Effector memory CD8-positive, alpha-beta T cell (primary cell): ENCODE measurements at places on chromosomes 6 and 20.
A peak's percentile ranks its signal among the peaks of the same experiment; 100 is the strongest.

DNA sequence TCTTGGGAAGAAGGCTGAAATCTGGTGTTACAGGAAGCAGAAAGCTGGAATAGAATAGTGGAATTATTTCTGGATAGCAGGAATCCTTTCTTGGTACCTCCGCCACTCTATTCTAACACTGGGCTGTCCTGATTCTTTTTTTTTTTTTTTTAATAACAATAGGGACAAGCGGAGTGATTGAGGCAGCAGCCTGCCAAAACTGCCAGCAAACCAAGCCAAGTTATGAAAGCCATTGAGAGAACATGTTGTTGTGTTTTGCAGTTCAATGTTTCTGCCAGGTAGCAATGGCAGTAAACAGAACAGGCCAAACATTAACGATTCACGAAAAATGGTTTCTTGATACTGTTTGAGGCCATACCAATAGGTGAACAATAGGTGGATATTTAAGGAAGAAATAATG, 47.1 kb downstream of the SLC26A8 start:
- no peak for DNase-seq

GRCh38 chr6:133207754-133208153, 33.4 kb upstream of the EYA4 start:
- DNase-seq = no peak

GRCh38 chr6:104613416-104614001, 246.2 kb downstream of the HACE1 start:
- DNase-seq = no peak

GRCh38 chr20:42340368-42340767, 722.2 kb upstream of the CHD6 start:
- no peak for DNase-seq

- DNase-seq = no peak
These were observed 795 bp downstream of the MMP24OS start for GRCh38 chr20:35277127-35277526.

DNA sequence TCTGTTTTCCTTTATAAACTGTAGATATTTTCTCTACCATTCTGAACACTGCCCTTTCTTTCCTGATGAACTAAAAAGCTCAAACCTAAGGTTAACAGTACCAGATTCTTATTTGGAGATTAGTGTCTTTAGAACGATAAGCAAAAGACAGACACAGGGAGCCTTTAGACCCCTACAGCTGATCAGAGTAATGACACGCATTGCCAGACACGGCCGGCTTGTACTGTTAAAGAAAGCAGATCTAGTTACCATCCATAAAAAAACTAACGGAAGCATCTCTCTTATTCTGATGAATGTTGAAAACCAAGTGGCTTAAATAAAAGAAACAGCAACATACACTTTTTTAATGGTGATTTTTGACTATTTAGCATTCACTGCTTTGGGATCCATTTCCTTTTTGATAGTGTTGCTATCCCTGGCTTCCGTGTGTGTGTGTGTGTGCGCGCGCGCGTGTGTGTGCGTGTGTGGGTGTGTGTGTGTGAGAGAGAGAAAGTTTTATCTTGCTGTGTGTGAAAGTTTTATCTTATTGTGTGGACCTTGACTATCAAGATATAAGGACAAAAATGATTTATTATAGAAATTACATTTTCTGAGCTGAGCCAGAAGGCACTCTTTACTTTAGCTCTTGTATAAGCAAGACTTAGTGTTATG, 95.6 kb upstream of the SLC35B3 start:
- no peak for DNase-seq

GRCh38 chr6:2296781-2297180, 51.4 kb upstream of the GMDS start:
- no peak for DNase-seq

DNA sequence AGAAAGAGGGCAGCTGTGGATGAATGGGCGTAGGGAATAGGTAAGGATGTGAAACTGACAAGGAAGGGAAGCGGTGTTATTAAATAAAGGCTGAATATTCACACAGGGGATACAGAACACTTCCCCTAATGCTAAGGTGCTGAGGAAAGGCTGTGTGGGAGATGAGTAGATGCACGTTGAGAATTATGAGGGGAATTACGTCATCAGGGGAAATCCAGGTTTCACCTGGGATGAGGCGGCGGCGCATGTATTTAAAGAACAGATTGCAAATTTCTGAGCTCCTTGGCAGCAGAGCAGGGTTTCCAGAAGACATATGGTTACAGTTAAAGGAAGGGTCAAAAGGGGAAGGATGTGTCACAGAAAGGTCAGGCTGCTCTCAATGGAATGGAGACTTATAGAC, 28.7 kb upstream of the EDN1 start:
- no peak for DNase-seq

DNA sequence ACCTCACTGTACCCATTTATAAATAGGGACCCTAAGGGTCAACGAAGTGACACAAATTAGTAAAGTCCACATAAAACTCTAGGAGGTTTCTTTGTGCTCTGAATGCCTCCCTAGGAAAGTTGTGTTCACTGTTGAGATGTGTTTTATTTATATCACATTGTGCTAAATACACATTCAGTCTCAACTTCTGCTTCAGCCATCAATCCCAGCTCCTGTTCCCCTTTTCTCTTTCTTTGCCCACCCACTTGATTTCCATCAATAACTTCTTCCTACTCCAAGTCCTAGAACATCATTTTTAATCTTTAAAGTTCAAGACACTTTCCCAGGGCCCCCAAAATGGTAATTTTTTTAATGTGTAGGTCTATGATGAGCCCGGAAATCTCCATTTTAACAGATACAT, 208.3 kb upstream of the RAB32 start:
- DNase-seq = no peak

DNA sequence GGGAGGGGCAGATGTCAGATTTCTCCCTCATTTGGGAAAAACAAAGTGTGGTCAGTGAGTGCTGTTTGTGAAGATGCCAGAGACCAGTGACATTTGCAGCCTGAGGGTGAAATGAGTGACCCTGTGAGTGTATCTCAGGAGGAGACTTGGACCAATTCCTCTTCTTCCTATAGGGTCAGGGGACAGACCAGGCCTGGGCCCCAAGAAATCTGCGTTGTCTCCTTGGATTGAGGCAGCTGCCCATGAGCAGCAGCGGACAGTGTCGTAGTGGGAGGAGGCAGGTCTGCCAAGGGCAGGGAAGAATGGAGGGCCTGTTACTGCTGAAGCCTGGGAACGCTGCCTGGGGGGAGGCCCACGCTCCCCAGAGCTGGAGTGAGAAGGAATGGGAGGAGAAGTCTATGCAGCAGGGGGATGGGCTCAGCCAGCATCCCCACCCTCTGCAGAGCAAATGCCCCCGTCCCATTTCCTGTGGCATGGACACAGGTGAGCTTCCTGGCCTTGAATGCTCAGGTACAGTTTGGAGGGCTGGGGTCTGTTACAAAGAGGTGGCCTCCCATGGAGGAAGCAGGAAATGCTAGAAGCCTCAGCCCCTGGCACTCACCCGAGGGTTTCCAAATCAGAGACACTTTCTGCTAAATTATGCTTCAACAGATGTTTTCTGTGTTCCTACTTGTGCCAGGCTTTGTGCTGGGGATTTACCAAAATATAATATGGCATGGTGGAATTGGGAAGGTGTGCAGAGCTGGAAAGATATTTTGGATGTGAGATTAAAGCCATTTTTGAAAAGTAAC, 29.8 kb downstream of the DAAM2 start:
- no peak for DNase-seq

GRCh38 chr6:33193619-33194018, 1.4 kb upstream of the COL11A2 start:
- DNase-seq = no peak

GRCh38 chr6:119163006-119163405, 84.5 kb upstream of the FAM184A start:
- DNase-seq = no peak

GRCh38 chr6:158002951-158003853, 21.5 kb downstream of the SYNJ2 start:
- no peak for DNase-seq

DNA sequence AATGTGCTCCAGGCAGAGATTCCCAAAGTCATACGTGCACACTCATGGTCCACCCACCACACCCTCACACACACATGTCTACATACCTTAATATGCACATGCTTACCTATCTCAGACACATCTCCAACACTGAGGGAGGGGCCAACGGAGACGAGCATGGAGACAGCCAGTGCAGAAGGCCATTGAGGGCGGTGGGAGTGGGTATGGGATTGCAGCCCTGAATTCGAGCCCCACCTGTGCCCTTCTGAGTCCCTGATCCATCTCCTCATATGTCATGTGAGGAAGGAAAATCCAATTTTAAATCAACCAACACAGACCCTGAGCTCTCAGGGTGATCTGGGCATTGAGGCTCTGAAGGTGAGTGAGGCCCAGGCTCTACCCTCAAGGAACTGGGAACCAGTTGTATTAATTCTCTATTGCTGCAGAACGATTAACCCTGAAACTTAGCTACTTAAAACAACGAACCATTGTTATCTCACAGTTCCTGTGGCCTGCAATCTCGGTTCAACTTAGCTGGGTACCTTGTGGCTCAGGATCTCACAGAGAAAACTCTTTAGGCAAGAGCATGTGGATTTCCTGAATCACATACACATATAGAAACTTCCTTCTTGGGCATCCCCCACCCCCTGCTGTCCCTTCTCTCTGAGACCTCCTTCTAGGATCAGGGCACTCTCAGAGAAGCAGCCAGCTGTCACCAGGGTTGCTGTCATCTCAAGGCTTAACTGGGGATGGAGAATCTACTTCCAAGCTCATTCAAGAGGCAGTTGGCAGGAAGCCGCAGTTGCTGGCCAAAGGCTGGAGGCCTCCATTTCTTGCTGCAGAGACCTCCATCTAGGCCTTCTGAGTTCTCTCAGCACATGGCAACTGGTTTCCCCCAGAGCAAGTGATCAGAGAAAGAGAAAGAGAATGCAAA, 28.3 kb downstream of the GLP1R start:
- DNase-seq = no peak

GRCh38 chr6:159692303-159693127, 526 bp downstream of the SOD2 start:
- peak; percentile 48 for DNase-seq

DNA sequence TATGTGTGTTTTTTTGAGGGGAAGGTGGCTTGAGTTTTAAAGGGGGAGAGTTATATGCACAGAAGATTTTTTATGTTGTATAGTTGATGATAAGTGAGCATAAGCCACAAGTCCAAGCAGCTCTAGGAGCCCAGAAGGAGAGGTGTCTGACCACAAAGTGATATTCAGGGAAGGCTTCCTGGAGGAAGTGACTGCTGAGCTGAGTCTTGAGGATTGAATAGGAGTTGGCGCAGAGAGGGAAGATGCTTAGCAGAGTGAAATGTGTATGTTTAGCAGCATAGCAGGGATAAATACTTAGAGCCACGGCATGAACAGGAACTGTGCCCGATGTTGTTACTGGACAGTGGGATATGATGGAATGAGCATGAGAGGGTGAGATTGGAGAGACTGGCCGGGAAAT, 255.1 kb upstream of the KCNG1 start:
- no peak for DNase-seq

DNA sequence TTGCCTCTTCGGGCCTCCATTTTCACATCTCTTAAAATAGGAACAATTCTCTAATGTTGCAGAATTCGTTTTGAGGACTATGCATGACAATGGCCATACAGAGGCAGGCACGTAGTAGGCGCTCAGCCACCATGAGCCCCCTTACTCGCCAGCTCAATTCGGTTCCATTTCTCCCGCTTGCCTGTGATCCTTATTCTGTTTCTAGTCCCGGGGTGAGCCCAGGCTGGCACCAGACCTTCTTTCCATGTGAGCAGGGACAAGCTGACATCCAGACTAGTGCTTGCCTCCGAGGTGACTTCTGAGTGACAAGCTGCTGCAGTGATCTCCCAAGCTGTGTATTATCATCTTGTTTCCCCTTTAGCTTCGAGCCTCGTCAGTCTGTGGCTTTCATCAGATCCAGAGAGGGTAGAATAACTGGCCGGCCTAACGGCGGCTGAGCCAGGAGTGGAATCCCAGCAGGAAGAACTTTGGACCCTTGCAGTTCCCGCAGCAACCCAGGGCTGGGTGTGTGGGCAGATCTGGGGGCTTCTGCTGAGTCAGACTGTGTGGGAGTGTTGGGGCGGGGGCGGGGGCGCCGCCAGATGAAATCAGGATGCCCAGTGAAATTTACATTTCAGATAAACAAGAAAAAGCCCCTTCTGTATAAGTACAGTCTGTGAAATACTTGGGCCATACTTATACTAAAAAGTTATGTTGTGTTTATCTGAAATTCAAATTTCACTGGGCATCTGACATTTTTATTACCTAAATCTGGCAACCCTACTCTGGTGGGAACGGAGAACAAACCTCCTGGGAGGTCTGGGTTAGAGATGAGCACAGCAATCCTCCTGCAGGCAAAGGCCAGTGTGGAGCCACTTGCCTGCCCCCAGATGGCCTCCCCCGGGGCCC, 10.9 kb downstream of the BANF2 start:
- no peak for DNase-seq

DNA sequence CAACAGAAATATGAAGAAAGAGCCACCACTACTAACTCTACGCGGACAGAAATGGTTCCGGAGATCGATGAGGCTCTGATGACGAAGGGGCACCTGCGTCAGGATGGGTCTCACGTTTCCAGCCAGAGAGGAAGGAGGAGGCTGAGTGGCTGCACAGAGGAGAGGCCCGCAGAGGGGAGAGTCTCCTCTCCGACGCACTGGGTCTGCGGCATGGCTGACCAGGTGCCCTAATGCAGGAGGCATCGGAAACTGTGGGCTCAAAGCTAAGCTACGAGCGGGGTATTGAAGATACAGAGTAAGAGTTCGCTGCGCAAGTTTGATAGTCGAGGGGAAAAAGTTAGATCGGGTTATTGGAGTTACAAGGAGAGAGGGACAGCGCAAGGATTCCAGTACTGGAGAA, 69.9 kb downstream of the TTLL2 start:
- no peak for DNase-seq

DNA sequence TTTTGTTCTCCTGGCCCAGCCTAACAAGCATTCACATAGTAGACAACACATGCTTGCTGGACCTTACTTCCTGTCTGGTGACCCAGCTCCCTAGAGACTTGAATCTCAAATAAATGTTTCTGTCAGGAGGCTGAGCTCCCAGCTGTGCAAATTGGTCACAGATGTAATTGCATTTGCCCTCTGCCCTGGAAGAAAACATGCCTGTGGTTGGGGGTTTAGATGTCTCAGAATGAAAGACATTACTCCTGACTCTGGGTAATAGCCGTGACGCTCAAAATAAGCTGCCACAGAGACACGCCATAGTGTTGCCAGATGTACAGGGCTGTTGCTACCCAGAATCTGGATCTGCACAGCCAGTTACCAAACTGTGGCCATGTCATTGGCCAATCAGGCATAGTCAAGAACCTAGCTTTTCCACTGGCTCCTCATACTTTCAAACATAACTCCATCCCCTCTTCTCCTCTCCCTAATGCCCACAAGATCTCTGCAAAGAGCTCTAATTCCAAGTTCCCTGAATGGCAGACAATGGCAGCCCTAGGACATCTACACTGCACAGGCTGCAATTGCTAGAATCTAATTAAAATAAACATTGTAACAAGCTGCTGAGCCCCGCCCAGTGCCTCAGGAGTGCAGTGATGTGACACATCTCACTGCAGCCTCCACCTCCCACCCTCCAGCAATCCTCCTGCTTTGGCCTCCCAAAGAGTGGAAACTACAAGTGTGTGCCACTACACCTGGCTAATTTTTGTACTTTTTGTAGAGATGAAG, 32.8 kb upstream of the GMPR start:
- no peak for DNase-seq
